ENCODE measurements at places on chromosomes 16 and 17.

GRCh38 chr17:28929787-28930186, 21.5 kb downstream of the PHF12 start:
- peak; percentile 32 for DNase-seq

GRCh38 chr17:45397796-45398195, 34.9 kb downstream of the ARHGAP27 start:
- no peak for DNase-seq

DNA sequence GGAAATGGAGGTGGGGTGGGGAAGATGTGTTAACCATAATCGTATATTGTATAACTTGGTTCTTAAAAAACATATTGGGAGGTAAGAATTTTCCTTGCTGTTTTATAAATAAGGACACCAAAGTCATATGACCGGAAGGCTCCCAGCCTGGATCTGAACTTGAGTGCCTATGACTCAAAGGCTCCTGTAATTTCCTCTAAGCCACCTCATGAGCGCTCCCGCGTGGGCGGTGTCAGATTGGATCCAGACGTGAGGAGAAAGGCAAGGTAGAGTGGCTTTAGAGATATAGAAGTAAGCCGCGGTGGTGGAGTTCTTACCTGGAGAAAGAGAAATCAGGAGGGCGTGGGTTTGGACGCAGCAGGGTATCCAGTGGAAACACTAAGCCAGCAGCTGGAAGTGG, 196.2 kb upstream of the NLRP1 start:
- no peak for DNase-seq

DNA sequence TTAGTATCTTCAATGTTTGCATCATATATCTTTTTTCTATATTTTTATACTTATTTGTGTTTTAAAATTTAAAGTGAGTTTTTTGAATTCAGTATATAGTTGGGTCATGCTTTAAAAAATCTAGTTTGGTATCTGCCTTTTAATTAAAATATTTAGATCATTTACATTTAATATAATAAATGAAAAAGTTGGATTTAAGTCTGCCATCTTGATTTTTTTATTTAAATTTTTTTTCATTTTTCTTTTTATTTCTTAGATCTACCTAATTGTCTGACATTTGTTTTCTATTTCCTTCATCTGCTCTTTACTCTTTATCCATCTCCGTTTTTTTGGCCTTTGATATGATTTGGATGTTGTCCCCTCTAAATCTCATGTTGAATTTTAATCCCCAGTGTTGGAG, 50.0 kb upstream of the N4BP1 start:
- DNase-seq, result no peak

DNA sequence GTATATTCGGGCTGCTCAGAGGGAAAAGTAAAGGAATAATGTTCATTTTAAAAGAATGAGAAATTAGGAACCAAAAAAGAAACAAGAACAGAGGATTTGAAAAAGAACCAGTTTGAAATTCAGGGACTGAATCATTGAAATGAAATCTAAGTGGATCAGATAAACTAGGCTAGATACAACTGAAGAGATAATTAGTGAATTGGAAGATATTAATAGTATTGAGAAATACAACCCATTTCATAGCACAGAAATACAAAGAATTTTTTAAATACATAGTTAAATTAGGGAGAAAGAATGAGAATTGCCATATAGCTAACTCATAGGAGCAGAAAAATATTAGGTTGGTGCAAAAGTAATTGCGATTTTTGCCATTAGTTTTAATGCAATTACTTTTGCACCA, 117.3 kb upstream of the NOL11 start:
- DNase-seq, result no peak

GRCh38 chr17:69254187-69254586, 25.6 kb upstream of the ABCA10 start:
- no peak for DNase-seq

DNA sequence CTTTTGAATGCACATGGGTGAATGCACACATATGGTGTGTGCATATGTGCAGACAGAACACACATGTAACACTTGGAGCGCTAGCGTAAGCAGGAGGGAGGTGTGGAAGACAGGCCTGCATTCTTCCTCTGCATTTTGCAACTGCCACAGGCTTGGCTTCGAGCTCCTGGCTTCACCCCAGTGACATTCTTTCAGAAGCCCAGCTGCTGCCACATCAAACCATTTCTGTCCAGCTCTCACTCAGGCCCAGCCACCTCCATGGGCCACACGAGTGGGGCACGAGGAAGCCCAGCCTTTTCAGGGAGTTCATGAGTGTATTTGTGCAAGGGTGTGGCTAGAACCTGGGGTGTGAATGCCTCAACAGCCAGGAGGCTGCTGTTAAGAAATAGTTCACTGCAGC, 18.8 kb downstream of the LGALS3BP start:
- DNase-seq, result no peak

DNA sequence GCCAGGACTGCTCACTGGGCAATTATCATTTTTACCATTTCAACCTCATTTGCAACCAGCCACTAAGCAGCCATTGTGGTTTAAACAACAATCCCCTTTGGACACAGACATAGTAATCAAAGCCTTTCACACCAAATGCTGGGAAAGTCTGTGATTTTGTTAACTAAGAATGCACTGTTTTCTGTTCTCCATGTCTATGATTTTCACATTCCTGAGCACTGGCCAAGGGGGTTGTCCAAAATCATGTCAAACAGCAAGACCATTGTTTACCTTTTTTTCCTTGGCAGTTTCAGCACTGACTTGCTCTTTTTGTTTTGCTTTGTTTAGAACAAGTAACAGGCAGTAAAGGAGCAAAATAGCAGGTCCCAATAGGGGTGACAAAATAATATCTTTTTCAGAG, 106.3 kb upstream of the SIAH1 start:
- no peak for DNase-seq

GRCh38 chr17:51115179-51115578, 5.5 kb downstream of the SPAG9 start:
- DNase-seq, result no peak

DNA sequence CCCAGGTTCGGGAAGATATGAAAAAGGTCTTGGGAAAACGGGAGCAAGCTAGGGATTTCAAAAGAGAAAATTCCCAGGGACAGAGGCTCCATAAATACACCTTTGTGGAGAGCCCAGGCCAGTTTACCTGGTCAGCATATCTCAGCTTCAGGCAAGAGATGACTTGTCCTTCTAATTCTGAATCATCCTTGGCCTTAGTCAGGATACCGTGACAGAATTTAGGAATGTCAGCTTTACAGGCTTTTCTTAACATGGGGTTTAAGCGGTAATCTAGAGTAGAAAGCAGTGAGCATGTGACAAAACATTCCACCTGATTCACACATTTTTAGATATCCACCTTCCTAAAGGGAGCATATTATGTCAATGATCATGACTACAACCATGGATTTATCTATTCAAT, 41.1 kb upstream of the CLEC18B start:
- DNase-seq, result no peak

- no peak for DNase-seq
These were observed 6.5 kb downstream of the GFAP start for GRCh38 chr17:44908761-44909326.

- DNase-seq, result no peak
These were observed 977 bp upstream of the CA10 start for GRCh38 chr17:52159246-52160135.

DNA sequence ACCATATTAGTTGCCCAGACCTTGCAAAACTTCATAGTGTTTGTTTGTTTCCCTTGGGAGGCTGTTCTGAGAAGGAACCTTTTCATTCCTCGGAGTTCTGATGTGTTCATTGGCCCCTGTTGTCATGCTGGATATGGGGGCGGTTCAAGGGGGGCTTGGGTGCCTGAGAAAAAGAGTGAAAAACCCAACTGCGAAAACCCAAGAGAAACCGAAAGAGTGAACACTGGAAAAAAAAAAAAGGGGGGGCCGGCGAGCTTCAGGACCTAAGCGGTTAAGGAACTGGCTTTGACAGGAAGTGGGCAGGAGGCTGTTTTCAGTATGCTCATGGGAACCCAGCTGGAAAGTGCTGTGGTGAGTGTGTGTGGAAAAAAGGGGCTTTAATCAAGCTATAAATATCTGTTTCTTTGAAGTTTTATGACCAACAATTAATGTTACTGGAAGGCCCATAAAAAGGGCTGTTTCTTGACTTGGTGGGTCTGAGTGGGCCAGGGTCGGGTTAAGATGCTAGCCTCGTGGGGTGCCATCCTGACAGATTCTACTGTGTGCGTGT, 510.7 kb downstream of the MAF start:
- DNase-seq, result peak; percentile 83

GRCh38 chr16:14063618-14064581, 7.2 kb upstream of the MRTFB start:
- DNase-seq, result no peak

DNA sequence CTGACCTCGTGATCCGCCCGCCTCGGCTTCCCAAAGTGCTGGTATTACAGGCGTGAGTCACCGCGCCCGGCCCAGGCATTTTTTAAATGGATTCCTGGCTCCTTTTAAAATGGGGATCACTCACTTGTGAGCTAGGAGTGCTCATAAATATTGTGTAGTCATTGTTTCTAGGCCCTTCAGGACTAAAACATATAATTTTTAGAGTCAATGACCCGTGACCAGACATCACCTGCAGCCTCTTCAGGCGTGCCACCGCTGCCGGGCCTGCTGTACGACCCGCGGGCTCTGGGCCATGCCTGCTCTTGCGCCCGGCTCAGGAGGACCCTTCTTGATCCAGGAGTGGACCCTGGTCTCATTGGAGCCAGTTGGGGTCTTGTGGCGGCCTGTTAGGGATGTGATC, 30.8 kb downstream of the EFCAB5 start:
- DNase-seq, result no peak

GRCh38 chr16:54431997-54432896, 145.7 kb upstream of the IRX3 start:
- DNase-seq, result no peak

DNA sequence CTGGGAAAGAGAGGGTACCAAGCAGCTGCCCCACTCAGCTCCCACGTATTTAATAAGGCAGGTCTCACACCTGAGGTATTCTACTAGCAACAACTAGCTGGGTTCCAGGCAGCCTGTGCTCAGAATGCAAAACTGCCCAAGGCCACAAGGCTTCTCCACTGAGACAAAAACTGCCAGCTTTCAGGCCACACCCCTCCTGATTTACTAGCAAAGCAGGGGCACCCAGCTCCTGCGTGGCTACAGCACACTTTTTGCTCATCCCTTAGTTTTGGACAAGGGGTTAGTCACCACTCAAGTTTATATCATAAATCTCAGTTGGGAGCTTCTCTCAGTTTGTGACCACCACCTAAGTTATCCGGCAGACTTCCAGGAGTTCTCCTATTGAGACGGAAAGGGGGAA, 494.6 kb downstream of the CDH11 start:
- no peak for DNase-seq

DNA sequence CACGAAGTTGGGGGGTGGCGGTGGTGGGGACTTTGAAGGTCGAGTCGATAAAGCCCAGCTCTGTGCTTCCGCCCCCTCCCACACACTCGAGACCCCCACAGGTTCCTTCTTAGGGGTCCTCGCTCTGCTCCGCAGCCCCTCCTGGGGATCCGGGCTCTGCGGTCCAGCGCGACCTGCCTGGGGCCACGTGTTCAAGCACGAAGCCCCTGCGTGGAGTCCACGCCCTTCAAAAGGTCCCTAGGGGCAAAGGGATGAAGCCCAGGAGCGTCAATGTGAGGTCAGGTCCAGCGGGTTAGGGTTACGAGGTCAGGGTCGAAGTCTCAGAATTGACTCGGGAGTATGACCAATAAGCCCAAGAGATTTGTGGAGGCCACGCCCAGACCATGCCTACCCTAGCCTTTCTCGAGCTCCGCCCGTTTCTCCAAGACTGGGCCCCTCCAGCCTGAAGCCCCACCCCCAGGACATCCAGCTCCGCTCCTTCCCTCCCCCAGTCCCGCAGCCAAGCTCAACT, 786 bp upstream of the CACNA1G start:
- peak; percentile 72 for DNase-seq

DNA sequence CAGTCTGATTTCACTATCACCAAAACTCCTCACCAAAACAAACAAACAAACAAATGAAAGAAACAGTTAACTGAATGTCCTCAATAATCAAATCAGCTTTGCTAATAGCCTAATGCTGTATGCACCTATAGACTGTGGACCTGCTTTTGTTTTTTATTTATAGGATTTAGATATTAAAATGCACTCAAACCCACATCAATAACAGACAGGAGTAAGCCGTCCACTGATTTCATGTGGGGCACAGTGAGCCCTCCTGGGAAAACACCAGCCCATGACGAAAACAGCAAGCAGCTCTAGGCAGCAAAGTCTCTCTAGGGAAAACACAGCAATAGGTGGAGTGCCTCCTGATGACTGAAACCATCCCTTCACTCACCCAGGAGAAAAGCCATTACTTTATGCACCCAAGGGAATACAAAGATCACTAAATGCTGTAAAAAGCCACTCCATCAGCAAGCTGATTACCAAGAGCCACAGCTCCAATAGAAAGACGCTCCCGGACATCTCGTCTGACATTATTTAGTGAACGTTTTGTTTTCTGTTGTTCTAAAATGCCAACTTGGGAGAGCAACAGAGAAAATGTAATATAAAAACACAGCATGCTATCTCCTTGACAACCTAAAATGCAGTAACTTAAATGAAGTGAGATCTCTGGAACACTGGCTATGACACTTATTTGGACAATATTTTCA, 47.8 kb downstream of the ANKFY1 start:
- no peak for DNase-seq

DNA sequence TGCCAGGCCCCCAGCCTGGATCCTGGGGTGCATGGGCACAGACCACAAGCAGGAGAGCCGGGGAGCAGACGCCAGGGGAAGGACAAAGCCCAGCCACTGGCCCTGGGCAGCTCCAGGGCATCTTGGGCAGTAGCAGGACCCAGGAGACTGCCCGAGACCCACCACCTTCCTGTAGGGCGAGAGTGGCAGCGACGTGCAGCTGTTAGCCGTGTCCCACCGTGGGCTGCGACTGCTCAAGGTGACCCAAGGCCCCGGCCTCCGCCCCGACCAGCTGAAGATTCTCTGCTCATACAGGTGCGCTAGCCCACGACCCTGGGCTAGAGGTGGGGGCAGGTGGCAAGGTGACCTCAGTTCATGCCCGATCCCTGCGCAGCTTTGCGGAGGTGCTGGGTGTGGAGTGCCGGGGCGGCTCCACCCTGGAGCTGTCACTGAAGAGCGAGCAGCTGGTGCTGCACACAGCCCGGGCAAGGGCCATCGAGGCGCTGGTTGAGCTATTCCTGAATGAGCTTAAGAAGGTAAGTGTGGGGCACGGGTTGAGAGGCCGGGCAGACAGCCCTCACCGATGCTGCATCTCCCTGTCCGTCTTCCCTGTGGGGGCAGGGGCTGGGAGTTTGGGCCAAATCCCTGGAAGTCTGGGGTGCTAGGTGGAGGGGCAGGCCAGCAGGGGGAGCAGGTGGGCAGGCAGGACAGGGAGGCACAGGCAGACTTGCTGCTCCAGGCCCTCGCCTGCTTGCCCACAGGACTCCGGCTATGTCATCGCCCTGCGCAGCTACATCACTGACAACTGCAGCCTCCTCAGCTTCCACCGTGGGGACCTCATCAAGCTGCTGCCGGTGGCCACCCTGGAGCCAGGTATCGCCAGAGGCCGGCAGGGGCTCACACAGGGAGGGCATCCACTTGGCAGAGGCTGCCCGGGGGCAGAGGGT, 13.5 kb upstream of the SMIM5 start:
- DNase-seq, result peak; percentile 61

- DNase-seq, result no peak
These were observed 4.8 kb upstream of the ZNF469 start for GRCh38 chr16:88377961-88378360.
